AG04449 (cell line): ENCODE measurements at places on chromosomes 11 and 22.

DNA sequence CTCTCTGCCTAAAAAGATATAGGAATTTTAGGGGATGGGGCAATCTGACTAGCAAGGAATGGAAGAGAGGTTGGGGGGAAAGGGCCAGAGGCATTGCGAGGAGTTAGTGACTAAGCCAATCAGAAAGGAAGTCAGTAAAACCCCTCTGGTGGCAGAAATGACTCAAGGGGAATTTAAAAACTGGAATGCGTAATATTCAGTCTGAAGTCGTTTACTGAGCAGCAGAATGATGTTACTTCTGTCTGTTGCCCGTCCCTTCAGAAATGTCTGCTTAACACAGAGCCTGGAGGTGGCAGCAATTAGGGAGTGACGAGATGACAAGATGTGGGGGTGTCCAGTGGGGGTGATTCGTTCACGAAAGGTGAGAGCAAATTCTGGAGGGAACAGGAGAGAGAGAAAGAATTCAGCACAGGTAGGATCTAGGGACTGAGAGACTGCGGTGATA, 107.7 kb upstream of the CLMP start:
- no peak for DNase-seq

GRCh38 chr11:99148352-99148751, 127.6 kb downstream of the CNTN5 start:
- DNase-seq: no peak

DNA sequence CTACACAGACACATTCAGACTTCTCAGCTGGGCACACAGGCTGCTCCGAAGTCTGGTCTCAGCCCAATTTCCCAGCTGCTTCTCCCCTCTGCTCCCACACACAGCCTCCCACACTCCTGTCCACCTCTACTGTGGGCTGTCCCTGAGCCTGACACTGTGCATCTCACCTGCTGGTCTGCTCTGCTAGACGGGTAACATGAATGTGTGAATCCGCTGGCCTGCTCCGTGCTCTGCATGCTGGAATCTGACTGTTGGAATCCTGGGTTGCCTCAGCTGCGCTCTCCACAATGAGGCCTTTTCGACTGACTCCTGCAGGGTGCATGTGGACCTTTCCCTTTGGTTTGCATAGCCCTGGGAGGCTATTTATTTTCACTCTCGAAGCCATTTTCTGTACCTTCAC, 489.5 kb upstream of the B3GAT1 start:
- no peak for DNase-seq

DNA sequence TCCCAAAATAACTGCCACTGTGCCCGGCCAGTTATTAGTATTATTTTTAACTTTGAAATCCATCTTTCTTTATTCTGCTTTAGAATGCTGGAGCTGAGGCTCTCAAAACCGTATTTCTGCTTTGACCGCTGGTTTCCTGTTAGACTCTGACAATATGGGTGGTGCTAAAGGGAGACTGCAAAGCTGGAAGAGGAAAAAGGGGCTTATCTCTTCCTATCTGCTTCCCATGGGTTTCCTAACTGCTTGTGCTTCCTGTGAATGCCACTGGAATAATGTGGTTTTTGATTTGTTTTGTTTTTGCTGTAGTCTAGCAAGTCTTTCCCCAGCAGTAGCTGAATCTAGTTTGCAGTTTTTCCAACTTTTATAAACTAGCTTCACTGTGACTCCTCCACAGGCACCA, 43.6 kb downstream of the XRRA1 start:
- DNase-seq: no peak

GRCh38 chr22:48187356-48187755, 1424.9 kb downstream of the TBC1D22A start:
- DNase-seq: no peak

- no peak for DNase-seq
Observed at GRCh38 chr11:120634706-120635105, 123.2 kb downstream of the GRIK4 start.

- DNase-seq: no peak
Observed at GRCh38 chr11:17421781-17422180, 33.3 kb upstream of the KCNJ11 start.

GRCh38 chr11:83150450-83150849, 6.5 kb upstream of the PCF11 start:
- DNase-seq: no peak
